ENCODE measurements at places on chromosomes 2 and 18.

DNA sequence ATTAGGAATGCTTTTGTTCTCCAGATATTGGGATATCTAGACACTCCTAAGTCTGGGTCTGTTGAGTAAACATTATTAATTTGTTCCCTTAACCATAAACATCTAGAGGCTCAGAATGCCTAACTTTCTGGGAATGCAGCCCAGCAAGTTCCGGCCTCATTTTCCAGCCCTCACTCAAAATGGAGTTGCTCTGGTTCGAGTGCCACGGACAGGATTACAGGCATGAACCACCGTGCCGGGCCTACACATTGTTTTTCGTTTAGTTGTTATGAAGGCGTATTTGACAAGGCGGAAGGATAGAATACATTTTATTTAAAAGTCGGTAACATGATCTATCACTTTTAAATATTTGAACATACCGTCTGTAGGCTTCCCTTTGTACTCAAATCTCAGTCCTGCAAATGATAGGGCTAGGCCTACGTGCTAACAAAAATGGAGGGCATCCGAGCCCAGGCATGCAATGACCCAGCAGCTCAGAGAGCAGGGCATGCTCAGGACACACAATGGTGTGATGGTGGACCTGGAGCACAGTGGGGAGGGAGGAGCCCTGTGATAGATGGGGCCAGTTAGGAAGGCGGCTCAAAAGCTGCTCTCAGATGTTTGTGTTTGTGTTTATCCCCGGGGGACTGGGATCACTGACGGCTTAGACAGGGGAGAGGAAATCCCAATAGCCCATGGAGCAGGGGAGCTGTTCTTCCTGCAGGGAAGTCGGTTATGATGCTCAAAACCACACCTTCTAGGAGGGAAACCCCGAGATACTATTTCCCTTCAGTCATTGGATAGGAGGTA, 2.9 kb upstream of the SCYGR1 start:
- no peak for DNase-seq

DNA sequence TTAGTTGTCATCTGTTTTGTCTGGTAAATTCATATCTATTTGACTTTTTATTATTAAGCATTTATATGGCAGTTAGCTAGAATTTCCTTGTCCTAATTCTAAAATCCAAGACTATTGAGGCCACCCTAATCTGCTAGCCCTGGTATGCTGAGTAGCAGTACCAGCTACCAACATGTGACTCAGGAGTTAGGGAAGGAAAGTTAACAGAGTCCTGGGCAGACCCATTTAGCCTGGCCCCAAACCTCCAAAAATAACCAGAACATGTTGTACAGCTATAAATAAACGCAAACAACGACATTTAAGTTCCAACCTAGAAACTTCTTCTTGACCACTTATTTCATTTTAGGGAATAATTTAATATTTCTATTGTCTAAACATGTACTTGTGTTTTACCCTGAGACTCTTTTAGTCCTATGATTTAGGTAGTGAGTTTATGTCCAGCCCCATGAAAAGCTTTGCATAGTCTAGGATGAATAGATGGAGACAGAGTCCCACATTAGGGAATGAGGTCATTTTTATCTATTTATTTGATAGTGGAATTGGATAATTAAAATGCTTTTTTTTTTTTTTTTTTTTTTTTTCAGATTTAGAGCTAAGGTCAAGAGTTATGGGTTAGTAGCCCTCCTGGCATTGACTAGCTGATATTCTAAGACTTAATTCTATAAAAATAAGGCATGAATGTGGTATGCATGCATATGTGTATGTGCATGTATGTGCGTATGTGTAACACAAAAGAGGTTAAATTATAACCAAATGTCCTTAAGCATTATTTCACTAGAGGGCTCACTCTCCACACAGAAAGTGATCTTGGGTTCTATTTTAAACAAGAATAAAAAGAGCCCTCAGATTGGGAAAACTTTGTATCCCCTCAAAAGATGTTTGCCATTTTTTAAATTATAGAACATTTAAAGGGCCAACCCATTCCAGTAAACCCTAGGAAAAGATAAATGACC, 160.1 kb upstream of the MAPRE2 start:
- no peak for DNase-seq

- no peak for DNase-seq
Observed at GRCh38 chr2:201228271-201228911, 31.9 kb upstream of the CASP8 start.

GRCh38 chr2:227472265-227473121, 537 bp downstream of the AGFG1 start:
- no peak for DNase-seq

DNA sequence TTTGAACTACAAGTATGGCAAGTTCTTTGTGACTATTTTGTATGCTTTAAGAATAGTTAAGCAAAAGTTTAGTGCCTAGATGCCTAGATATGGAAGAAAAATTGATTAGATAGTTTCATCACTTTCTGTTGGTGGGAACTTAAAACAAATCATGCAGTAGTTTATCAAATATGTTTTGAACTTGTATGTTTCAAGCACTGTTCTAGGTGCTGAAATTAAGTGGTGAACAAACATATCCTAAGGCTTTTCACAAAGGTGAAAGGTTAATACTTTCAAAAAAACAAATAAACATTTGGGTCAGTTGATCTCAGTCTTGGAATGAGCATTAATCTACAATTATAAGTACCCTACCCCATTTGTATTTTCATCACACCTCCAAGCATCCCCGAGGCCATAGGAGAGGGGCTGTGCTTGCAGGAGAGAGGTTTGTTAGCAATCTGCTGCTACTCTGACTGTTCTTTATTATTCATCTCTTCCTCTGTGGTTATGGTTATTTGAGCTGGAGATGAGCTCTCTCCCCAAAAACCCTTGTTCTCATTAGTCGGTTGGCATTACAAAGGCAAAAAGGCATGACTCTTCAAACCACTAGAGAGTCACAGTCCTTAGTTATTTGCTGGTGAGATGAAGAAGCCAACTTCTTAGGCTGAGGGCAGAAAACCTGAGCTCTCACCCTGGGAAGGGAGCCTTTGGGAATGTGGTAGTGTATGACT, 103.9 kb upstream of the FHL2 start:
- no peak for DNase-seq

DNA sequence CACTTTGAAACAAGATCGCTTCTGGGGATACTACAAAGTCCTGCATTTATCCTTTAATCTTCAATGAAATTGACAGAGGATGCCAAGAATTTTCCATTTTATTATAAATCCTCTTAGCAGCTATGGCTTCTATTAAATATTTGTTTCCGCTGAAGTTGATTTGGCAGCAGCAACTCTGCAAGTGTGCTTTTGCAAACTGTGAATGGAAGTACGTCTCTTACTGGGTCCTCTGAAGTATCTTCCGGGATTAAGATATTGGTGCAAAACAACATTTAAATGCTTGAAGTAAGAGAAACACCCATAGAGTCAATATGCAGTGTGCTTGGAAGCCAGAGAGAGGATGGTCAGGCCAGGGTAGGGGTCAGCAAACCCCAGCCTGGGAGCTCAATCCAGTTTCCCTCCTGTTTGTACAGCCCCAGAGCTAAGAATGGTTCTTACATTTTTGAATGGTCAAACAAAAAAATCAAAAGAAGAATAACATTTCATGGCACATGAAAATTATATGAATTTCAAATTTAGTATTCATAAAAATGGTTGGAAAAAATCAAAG, 13.6 kb downstream of the CCDC68 start:
- DNase-seq = no peak

GRCh38 chr18:37668971-37669747, 103.6 kb upstream of the CELF4 start:
- no peak for DNase-seq

DNA sequence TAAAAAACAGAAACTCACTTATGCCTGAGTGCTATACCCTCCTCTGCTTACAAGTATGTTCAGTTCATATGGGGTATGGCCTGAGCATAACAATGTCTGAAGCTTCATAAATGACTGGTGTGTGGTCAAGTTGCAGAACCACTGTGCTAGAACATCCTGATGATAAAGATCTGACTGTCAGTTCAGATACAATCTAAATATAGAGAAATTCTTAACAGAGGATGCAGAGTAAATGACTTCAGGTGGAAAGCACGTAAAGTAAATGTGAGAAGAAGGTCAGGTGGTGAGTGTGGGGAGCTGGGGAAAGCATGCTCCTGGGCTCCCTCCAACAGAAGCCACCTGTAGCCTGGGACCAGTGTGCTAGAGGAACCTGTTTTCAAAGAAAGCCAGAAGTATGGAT, 926.2 kb downstream of the TSN start:
- DNase-seq = no peak
